Fibroblast of the aortic adventitia (primary cell): ENCODE measurements at places on chromosomes 3 and 15. TPM values are rescaled to one million over a fixed set of nuclear protein-coding genes. Genes with fewer than 3 reads are reported as not detected.

RASGRP1 gene
- total RNA-seq, result 0.09 TPM in 1 of 2 replicates, not detected in the other

BTLA gene
- total RNA-seq, result not detected in 2 replicates

SLC24A5 gene
- not detected in 2 replicates for total RNA-seq

HRG gene
- not detected in 2 replicates for total RNA-seq

CCR8 gene
- total RNA-seq, result not detected in 2 replicates

FRMD4B gene
- 0.81 and 1.6 TPM in 2 replicates for total RNA-seq

CCDC39 gene
- total RNA-seq, result 0.27 and 8.1 TPM in 2 replicates

ITIH4 gene
- 0.36 TPM in 1 of 2 replicates, not detected in the other for total RNA-seq

PRTG gene
- total RNA-seq, result 0.45 and 2.3 TPM in 2 replicates

PATL2 gene
- 0.72 and 0.82 TPM in 2 replicates for total RNA-seq

UBP1 gene
- 40.1 and 48.3 TPM in 2 replicates for total RNA-seq

PAK6 gene
- total RNA-seq, result 0.09 TPM in 1 of 2 replicates, not detected in the other

SLC51A gene
- not detected in 2 replicates for total RNA-seq

OPA1 gene
- 53.0 and 292 TPM in 2 replicates for total RNA-seq

SCG5 gene
- total RNA-seq, result 11.7 and 16.7 TPM in 2 replicates

MYL3 gene
- total RNA-seq, result not detected in 2 replicates

EPHA3 gene
- 0.98 and 6.1 TPM in 2 replicates for total RNA-seq

C3orf85 gene
- not detected in 2 replicates for total RNA-seq

EPHA6 gene
- total RNA-seq, result not detected in 2 replicates

C2CD4A gene
- total RNA-seq, result not detected in 2 replicates
